Activated T-helper 2 cell treated with anti-CD3 and anti-CD28 coated beads, Interferon-gamma antibody, Interleukin-2, Interleukin-4, amounts not matched to agents 10 μg/mL and 5 μg/mL and 100 μg/mL, durations not matched to agents 14 hours and 24 hours and 36 hours (primary cell): ENCODE measurements at places on chromosomes 4 and X.

- no peak for DNase-seq
Measured at GRCh38 chrX:137562096-137562495, 3.8 kb upstream of the ZIC3 start.

- DNase-seq, result no peak
Measured at GRCh38 chr4:25246680-25247611, 13.1 kb downstream of the PI4K2B start.

DNA sequence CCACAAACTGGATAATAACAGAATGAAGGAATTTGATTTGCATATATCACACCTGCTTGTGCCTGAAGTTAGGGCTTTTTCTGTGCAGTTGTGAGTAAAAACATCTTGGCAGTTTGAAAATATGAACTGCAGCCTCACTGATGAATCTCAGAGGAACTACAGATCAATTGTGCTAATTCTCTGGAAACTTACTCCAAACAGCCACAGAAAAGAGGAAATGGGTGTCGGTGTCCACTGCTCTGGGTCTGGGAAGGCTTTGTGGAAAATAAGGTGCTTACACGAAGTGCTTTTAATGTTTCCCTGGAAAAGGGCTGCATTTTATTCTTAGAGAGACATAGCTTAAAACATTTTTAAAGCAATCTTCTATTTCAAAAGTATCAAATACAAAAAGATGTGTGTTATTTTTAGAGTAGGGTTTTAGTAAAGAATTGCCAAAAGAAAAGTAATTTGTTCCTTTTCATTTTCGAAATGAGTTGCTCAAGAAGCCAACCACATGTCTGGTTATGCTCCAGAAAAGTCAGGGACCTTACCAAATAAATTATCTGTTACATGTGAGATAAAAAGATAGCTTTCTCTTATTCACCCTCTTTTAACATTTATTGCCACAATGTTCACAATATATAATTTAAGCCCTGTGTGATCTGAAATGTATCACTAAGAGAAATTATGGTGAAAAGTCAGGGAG, 240.1 kb downstream of the FRAS1 start:
- no peak for DNase-seq

DNA sequence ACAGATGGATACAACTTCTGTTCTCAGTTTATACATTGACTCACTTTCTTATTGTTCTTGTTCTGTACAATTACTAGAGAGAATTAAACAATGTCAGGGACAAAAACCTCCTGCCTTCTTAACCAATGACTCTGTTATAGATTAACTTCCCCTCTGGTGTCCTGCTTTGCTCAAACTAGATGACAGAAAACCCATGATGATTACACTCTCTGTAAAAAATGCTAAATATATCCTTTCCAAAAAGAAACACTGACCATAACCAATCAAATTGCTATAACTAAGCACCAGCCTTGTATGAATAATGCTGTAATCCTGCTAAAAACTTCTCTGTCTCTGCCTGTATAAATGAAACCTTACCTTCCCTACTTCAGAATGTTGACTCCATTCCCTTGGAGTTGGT, 29.8 kb upstream of the IL13RA2 start:
- no peak for DNase-seq
